GM10248 (cell line): ENCODE measurements at places on chromosomes 11 and 22.

- no peak for DNase-seq
These were observed 8.5 kb upstream of the SLN start for GRCh38 chr11:107720303-107720774.

- DNase-seq, result peak; percentile 53
These were observed 88.6 kb downstream of the PLEKHA7 start for GRCh38 chr11:16925561-16926065.

DNA sequence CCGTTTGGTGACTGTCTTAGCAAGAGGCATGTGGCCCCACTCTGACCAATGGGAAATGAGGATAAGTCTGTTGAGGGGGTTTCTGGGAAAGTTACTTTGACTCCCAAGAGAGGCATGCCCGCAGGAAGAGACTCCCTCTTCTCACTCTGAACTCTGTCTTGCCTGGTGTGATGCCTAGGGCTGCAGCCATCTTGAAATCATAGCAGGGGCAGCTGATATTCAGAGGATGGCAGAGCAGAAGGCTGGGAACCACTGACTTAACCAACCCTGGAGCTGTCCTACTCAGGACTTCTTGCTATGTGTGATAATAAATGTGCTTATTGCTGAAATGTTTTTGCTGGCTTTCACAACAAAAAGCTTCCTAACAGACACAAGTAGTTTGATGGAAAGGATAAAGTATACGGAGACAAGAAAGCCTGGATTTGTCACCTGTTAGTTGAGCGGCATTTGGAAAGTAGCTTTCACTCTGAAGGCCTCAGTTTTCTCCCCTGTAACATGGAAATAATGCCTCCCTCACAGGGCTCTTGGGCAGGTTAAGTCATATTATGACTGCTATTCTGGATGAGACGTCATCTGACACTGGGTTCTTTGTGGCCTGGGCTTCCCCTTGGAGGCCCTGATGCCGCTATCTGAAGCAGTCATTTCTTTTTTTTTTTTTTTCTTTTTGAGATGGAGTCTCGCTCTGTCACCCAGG lies 128.5 kb downstream of the CEP164 start:
- peak; percentile 76 for DNase-seq

GRCh38 chr22:43434275-43434927 lies 22.6 kb downstream of the MPPED1 start:
- no peak for DNase-seq

- DNase-seq, result no peak
These were observed 272.0 kb upstream of the SESN3 start for GRCh38 chr11:95503047-95503446.

GRCh38 chr22:20638507-20638870 lies 131.1 kb downstream of the MED15 start:
- DNase-seq, result no peak

- DNase-seq, result no peak
These were observed 197.1 kb downstream of the FAM76B start for GRCh38 chr11:95592471-95592870.

DNA sequence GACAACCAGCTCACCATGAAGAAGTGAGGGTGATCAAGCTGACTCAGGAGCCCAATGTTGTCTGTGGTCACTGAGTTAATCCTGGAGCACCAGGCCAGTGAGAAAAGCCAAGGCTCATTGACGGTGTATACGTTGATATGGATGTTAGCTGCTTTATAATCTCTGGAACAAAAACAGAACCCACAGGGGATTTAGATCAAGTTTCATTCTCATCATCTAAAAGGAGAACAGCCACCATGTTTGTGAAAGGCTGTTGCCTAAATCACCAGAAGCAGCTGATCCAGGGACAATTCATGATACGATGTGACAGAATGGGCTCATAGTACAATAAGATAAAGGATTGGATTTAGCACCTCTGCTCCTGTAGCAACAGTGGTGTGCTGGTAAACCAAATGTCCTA lies 68.5 kb downstream of the GDPD4 start:
- DNase-seq, result no peak

DNA sequence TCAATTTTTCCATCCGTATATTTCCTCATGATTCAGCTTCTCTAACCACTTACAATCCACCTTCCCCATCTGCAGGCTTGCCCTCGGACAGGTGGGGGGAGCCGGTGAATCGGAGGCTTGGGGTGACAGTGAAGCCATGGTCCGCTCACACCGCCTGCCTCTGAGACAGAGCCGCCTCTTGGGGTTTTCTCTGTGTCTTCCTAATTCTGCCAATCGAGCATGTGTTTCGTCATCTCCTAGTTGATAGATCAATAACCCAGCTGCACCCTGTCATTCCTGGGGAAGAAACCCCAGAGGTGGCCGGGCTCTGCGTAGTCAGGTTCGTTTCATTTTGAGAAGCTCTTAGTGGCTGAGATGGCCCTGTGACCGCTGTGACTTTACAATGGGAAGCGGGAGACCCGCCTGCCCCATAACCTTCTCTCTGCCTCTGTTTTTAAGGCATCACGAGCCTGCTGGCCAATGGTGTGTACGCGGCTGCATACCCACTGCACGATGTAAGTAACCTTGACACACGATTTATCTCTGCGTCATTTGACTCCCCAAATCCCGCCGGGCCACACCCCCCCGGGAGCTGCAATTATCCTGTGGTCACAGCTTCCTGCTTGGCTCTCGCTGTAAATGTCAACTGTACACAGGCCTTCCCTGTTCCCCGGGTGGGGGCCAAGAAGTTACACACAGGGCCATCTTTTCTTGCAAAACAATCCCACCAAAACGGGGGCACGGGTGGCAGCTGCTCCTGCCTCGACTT lies 33.3 kb downstream of the ANO1 start:
- DNase-seq, result no peak
